Activated T-cell treated with anti-CD3 and anti-CD28 coated beads, Interleukin-2, amount 50 U/mL, for 4 hours (primary cell): ENCODE measurements at places on chromosomes 13 and 19.
A peak's percentile ranks its signal among the peaks of the same experiment; 100 is the strongest.

DNA sequence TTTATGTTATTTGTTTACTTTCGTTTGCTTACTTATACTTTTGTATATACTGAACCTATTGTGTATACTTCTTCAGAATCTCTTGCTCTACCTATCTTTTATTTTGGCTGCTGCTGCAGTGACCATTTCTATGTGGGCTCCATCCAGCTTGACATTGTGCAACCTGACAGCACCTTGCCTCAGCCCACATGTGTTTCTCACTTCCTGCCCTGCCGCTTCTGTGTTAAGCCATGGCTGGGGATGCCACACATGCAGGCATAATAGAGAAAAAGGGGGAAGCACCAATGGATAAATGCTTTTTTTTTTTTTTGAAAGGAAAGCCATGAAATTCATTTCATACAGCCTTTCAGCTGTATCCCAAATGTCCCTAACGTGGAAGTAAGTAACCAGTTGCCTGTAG, 147.6 kb downstream of the RBM26 start:
- no peak for DNase-seq

DNA sequence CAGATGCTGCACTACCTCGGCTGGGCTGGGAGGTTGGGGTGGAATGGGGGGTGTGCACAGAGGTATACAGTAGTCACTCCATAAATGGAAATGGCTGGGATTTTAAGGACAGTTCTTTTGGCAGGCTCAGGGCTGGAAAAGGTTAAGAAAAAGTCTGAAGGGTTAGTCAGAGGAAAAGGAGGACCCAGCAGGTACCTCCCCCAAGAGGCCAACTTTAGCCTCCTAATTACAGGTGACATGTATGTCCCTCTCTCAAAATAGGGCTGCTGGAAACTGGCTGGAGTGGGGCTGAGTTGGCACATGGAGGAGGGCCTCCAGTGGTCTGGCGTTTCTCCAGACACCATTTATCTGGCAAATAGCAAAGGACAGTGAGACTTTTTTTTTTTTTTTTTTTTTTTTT, 994 bp downstream of the CCDC194 start:
- DNase-seq, result no peak

- DNase-seq, result no peak
These were observed 691.0 kb upstream of the SGCG start for GRCh38 chr13:22489771-22490170.

DNA sequence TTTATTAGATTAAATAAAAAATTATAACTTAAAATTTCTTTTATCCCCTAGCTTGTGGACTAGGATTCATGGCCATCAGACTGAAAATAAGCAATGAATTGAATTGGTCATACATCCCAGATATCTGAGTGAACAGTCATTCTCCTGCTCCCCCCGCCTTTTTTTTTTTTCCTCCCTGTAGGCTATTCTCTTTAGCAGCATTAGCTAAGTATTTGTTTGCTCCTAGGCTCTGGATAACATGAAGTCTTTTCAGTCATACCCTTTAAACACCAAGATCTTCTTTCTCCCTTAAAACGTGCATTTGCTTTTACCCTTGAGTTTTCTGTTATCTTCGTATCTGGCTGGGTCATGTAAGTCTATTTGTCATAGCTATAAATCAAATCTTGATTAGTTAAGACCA, 866.7 kb upstream of the SPRY2 start:
- no peak for DNase-seq

- no peak for DNase-seq
These were observed 432.6 kb downstream of the ZNF536 start for GRCh38 chr19:30804751-30805150.

DNA sequence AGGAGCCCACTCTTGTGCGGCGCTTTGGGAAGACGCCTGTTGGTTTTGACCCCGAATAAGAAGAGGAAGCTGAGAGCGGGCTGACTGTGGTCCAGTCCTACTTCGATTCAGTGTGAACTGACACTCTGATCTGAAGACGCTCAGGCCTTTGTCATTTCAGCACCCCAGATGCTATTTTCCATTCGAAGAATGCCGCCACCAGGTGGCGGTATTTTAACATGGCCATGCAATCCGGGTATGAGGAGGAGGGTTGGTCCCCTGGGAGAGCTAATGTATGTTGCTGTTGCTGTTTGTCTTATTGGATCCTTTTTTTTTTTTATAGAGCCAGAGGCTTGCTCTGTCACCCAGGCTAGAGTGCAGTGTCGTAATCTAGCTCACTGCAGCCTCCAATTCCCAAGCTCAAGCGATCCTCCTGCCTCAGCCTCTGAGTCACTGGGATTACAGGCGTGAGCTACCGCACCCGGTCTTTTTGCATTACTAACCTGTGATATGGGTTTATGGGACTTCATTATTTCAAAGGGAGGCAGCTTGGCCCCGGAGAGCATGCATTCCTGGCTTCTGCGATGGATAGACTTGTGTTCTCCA, 803 bp upstream of the TIMM44 start:
- DNase-seq, result peak; percentile 88

DNA sequence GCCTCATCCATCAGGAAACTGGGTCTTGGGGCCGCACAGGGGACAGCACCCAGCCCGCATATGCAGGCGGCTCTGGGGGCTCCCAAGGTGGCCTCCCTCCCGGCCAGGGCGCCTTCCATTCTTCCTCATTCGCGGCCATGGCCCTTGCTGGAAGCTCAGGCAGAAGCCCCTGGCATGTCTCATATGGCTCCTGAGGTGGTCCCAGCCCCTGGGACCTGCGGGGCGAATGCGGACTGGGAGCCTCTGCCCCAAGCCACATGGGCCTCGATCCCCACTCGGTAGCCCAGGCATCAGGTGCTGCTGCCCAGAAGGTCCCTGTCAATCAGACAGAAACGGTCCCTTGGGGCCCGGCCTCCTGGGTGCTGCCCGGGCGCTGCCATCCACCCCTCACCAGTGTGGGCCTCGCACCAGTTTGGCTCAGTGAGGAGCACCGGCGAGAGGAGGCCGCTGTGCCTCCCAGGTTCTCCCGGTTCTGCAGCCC, 301.6 kb downstream of the TEX29 start:
- DNase-seq, result no peak

DNA sequence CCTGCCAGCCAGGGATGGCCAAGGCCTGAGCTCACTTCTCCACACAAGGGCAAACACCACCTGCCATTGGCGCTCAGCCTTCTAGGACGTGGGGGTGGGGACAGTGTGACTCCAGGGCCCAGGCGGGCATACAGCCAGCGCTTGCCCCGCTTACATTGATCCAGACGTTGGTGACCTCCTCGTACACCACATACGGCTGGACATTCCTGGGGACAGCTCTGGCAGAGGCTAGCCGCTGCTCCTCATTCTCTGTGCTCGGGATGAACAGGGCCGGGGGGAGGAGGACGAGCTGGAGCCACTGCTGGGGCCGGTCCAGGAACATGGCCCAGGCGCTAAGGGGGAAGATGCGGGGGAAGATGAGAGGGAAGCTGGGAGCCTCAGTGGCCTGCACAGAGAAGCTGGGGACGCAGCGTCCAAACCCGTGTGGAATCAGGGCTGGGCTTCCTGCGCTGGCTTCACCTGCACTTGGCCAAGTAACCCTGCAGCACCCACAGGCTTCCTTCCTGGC, 25.1 kb upstream of the MYDGF start:
- DNase-seq, result no peak

- no peak for DNase-seq
These were observed 10.0 kb downstream of the NDUFB7 start for GRCh38 chr19:14561847-14562351.

- no peak for DNase-seq
These were observed 189.0 kb downstream of the LMO7 start for GRCh38 chr13:75825161-75825560.

GRCh38 chr13:30608364-30608763, 9.4 kb upstream of the USPL1 start:
- DNase-seq, result no peak

DNA sequence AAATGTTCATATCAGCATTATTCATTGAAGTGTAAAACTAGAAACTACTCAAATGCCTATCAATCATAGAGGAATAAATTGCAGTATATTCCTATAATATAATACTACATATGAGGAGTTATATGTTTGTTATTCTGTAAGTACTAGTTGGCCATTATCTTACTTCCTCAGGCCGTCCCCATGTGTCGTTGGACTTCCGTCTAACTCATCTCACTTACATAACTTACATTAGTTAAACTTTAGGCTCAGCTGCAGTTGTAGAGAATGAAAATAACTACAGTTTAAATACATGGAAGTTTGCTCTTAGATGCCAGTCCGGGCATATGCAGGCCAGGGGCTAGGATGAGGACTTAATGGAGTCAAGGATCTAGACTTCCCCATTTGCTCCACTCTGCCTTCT, 8.6 kb upstream of the EPSTI1 start:
- DNase-seq, result no peak

- DNase-seq, result no peak
These were observed 4.8 kb downstream of the KLF16 start for GRCh38 chr19:1858412-1859081.

DNA sequence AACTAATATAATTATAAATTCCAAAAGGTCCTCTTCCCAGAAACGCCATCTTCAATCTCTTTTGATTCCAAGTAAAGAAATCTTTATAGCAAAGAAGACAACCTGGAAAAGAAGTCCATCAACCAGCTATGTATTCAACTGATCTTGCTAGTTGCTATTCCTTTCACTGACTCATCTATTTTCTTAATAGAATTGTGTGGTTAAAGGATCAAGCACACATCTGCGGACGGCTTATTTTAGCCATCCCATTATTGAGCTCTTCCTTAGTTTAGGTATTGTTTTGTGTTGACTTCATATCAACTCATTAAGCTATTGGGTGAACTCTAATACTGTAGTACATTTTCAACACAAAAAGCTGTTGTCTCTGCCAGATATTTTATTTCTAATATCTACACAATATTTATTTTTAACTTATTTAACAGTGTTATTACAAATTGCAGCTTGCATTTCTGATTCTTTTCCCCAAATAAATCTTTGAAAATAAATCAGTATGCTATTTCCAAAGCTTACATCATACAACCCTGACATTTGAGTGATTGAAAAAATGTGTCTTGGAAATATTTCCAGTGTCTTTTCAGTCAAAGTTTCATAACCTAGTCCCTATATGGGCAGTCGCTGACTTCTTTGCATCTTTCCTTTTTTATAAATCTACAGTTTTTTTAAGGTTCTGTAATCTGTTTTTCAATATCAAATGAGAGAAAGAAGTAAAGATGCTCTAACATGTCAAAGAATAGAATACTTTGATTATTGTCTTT, 158.8 kb upstream of the SPRY2 start:
- no peak for DNase-seq

DNA sequence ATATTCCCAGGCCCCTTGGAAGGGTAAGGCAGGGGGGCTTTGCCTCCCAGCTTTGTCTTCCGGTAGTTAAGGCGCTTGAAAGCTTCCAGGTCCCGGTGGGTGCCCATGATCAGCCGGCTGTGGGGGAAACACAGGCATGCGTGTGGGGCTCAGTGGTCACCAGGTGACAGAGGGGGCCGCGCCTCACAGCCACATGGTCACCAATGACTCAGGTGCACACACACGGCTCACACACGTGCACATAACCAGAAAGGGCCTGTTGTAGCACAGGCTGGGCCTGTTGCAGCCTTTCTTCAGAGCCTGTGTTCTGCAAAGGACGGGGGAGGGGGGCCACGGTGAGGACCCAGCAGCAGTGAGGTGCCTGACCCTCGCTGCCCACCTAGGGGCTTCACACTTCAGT, 5.9 kb downstream of the NANOS3 start:
- no peak for DNase-seq

DNA sequence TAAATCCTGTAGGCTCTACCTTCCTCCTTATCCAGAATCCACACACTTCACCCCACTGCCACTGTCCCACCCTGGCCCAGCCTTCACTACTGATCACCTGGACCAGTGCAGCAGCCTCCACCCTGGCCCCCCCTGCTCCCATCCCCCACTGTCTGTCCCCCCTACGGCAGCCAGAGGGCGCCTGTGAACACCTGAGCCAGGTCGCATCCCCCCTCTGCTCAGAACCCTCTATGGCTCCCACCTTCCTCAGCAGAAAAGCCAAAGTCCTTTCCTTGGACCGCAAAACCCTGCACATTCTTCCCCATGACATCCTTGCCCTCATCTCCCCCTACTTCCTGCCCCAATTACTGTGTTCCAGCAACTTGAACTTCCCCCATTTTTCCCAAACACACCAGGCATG, 20.6 kb downstream of the ELAVL3 start:
- DNase-seq, result no peak

DNA sequence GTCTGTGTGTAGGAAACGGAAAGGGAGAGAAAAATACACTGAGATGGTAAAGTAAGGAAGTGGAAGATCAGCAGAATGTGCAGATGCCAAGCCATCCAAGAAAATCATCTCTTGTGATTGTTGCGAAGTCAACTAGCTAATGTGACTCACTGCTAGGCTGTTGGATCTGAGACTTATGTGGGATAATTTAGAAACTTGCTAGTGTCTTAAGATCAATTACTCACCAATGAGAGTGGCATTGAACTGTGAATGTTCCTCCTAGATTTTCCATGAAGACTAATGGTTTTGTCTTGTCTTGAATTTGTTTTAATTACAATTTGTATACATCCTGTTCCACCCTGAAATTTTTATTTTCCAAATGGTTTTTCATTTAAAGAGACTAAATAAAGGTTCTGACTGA, 771.6 kb downstream of the EFNB2 start:
- no peak for DNase-seq

DNA sequence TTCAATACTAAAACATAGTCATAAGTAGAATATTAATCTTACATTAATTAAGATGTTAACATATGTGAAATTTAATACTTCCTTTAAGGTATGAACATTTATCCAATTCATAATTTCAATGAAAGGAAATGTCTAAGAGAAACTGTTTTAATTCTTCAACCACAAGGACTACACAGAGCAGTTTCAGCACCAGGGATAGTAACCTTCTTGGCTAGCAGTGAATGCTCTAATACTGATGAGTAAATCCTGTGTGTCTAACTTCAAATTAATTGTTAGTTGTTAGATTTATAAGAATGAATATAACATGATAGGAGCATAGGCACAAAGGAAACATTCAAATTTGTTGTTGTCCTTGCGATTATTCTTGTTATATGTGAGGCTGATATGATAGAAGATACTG, 15.6 kb upstream of the NBEA start:
- no peak for DNase-seq

DNA sequence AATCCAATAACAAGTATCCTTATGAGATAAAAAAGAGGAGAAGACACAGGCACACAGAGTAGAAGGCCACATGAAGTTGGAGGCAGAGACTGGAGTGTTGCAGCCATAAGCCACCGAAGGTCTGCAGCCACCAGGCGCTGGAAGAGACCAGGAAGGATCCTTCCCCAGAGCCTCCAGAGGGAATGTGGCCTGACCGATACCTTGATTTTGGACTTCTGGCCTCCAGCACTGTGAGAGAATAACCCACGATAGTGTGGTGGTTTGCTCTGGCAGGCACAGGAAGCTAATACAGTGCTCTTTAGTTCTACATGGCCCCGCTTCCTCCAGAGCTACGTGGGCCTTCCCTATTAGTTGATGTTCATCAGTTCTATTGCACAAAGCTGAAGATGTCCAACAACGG, 15.3 kb upstream of the SULT2A1 start:
- DNase-seq, result no peak

GRCh38 chr19:31674503-31675192, 325.4 kb upstream of the TSHZ3 start:
- DNase-seq, result no peak

- DNase-seq, result no peak
These were observed 798.2 kb downstream of the UQCRFS1 start for GRCh38 chr19:28414748-28415147.

GRCh38 chr13:99986741-99987140, 5.2 kb downstream of the ZIC2 start:
- DNase-seq, result no peak

GRCh38 chr19:21677696-21678418, 89.5 kb downstream of the ZNF100 start:
- DNase-seq, result no peak
